Stimulated activated CD4-positive, alpha-beta T cell treated with anti-CD3 and anti-CD28 coated beads, Interleukin-1b, Interleukin-23, amount 100 ng/mL, for 4 hours (primary cell): ENCODE measurements at places on chromosomes 5 and 9.

DNA sequence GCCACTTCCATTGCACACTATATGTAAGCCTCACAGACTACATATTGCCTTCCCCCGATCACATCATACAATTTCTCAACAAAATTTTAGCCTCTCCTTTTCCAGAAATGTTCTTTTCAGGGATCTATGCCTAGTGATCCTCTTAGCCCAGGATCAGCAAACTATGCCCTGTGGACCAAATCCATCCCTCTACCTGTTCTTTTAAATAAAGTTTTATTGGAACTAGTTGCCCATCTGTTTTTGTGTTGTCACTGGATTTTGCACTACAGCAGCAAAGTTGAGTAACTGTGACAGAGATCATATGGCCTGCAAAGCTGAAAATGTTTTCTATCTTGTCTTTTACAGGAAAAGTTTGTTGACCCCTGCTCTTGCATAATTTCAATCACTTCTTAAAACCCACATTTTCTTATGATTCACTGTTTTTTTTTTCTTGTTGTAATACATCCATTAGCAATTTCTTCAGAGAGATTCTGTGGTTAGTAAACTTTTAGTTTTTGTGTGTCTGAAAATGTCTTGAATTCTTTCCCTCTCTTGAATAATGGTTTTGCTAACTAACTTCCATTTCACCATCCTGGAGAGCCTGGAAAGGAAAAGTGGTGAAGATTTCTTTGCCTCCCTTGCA is 7.1 kb downstream of the TXNDC8 start:
- no peak for DNase-seq

GRCh38 chr5:15420201-15420600 is 79.8 kb upstream of the FBXL7 start:
- no peak for DNase-seq

GRCh38 chr5:103693517-103693916 is 130.9 kb upstream of the NUDT12 start:
- DNase-seq = no peak

GRCh38 chr9:132588098-132588497 is 5.7 kb downstream of the BARHL1 start:
- no peak for DNase-seq

DNA sequence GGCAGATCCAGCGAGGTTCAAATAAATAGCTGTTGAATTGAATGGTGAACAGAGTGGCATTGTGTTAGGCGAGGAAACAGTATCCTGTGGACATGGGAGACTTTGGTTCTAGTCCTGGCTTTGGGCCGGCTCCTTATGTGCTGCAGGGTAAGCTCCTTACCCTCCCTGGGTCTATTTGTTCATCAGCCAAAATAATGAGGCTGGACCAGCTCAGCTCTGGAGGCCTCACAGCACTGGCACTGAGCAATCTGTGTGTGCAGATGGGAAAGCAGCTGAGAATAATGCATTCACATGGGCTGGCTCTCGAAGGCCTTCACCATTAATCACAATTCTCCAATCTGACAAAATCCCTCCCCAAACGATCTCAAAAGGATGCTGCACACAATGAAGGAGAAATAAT is 81.9 kb downstream of the APBA1 start:
- no peak for DNase-seq

- DNase-seq = peak; percentile 8
These were observed 47.1 kb upstream of the POU4F3 start for GRCh38 chr5:146291421-146292074.

DNA sequence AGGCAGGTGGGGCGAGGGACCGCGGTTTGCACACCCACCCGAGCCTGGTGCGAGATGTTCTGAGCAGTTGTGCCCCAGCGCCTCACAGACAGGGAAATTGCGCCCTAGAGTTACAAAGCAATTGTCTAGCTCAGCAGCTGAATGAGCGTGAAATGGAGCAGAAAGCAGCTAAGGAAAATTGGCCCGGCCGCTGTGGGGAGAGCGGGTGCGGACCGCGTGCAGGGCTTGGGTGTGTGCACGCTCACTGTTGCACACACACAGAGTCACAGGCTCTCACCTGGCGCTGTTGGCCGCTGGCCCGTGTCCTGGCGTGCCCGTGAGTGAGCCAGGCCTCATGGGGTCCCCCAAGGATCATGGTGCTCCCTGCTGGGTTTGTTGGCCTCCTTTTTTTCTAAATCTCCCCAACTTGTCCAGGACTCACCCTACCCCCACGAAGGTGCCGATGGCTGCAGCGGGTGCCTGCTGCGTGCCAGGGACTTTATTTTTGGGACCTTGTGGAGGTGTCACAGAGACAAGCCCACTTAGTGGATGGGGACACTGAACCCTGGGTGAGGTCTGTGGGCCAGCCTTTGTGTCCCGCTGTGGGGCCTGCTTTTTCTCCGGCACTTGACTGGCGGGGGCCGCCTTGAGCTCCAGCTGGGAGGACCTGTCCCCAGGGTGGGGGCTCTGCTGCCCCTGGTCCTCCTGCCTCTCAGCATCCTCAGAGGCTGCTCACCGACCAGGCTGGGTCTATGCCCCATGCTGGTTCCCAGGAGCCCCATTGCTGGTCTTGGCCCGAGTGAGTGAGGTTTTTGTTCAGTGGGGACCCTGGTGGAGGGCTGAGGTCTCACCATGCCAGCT is 5.2 kb downstream of the RXRA start:
- no peak for DNase-seq

DNA sequence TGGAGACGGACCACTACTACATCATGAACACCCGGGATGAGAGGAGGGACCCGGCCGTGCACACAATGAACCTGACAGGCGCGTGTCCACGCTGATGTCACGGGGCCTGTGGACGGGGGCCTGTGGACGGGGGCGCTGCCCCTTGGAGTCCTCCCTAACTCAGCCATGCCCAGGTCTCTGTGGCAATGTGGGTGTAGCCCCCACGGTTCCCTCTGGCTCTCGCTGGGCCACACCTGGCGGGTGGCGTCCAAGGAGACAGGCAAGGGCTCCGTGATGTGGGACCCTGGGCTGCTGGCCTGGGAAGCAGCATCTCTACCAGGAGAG is 22.1 kb downstream of the PAEP start:
- DNase-seq = no peak
